ENCODE measurements at places on chromosomes 13 and 19.

DNA sequence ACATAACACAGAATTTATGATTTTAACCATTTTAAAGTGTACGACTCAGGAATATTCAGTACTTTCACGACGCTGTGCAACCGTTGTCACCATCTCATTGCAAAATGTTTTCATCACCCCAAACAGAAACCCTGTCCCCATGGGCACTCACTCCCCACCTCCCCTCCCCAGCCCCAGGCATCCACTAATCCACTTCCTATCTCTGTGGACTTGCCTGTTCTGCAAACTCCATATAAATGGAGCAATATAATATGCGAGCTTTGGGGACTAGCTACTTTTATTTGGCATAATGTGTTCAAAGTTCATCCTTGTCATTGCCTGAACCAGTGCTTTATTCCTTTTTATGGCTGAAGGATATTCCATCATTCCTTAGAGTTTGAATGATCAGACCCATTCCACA, 7.3 kb upstream of the INSR start:
- no peak overlapping the region for H3K4me3 ChIP-seq
- H3K27me3 ChIP-seq, result no peaks in the 10 kb centered on the region
- no peaks in the 10 kb centered on the region for H3K4me1 ChIP-seq

- no peaks in the 10 kb centered on the region for H3K4me1 ChIP-seq
- no peak for DNase-seq
- H3K27ac ChIP-seq, result no peak overlapping the region
- H3K4me3 ChIP-seq, result no peak overlapping the region
These were observed 1.4 kb upstream of the CLDND2 start for GRCh38 chr19:51370230-51370629.

DNA sequence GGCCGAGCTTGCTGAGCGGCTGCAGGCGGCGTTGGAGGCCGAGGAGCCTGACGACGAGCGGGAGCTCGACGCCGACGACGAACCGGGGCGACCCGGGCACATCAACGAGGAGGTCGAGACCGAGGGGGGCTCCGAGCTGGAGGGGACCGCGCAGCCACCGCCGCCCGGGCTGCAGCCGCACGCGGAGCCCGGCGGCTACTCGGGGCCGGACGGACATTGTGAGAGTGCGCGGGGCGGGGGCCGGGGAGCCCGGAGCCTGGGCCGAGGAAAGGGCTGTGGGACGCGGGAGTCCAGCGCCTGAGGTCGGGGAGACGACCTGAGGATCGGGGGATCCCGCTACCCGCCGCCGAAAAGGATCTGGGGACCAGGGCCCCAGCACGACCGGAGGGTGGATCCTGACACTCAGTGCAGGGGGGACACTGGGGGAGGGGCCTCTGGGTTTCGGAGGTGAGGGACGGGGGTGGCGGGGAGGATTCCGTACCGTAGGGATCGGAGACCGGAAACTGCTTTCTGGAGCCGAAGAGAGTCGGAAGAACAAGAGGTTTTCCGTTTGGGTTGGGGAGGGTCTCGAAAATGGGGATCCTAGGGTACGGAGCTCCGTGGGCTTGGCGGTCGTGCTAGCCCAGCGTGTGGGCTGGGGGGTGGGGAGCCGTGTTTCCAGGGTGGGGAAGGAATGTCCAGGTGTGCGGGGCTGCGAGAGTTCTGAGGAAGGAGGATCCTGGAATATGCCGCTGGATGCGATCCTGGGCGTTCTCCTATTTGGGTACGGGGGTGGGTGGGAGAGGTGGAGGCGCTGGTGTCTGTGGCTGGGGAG, 616 bp downstream of the HNRNPUL1 start:
- H3K4me3 ChIP-seq, result peak overlapping the region; percentile 85
- peak overlapping the region; percentile 99 for H3K27ac ChIP-seq
- H3K27me3 ChIP-seq, result no peaks in the 10 kb centered on the region
- H3K4me1 ChIP-seq, result peaks cover 38% of the 10 kb centered on the region
- peak; percentile 20 for DNase-seq

GRCh38 chr19:7083076-7083956, 13.8 kb downstream of the ZNF557 start:
- no peaks in the 10 kb centered on the region for H3K27me3 ChIP-seq
- peaks cover 41% of the 10 kb centered on the region for H3K36me3 ChIP-seq
- no peaks in the 10 kb centered on the region for H3K4me1 ChIP-seq

DNA sequence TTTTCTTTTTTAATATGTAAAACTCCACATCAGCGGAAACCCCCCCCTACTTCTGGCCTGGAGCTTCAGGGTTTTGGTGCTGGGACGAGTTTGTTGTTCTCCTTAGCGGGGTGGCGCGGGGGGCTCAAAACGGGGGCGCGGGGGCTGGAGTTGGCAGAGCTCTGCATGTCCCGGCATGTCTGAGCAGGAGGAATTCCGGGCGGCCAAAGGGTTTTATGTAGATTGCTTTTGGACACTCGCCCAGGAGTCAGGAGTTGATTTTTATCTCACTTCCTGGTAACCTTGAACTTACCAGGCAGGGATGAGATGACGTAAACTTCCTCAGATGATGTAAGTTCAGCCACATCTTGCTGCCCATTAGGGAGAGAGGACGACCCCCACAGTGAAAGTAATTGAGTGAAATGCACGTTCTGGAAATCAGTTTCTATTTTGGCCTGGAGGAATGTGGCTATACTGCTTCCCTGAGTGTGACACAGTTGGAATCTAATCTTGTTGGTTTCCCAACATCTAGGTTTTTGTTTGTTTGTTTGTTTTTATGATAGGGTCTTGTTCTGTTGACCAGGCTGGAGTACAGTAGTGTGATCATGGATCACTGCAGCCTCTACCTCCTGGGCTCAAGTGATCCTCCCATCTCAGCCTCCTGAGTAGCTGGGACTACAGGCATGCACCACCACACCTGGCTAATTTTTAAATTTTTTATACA, 21.0 kb upstream of the GDF15 start:
- no peaks in the 10 kb centered on the region for H3K36me3 ChIP-seq
- H3K4me1 ChIP-seq, result no peaks in the 10 kb centered on the region
- peak; percentile 75 for DNase-seq
- peak overlapping the region; percentile 22 for H3K4me3 ChIP-seq

DNA sequence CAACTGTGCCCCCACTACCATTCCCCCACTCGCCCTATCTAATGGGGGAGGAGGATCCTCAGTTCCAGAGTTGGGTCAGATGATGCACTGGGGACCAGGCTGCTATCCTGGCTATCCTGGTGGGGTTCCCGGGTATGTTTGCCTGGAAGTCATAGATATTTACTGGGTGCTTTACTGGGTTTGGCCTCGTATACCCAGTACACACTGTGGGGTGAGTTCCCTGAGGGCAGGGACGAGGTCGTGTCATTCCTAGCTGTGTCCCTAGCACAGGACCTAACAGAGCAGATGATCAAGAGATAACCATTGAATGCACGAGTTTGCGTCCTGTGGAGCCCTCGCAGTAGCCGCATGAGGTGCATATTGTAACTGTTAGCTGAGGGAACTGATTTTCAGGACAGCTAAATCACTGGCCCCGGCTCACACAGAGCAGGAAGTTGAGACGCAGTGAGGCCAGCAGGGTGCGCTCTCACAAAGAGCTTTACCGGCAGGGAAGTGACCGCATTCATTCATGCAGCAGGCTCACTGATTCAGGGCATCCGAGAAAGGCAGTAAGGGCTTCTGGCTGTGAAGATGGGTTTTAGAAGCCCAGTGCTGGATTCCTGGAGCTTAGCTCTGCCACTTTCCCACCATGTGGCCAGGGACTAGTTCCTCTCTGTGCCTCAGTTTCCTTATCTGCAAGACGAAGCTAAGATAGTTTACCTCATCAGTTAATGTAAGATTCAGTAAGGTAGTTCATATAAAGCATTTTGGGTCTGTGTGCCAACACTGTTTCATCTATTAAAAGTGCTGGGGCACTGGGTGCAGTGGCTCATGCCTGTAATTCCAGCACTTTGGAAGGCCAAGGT, 6.0 kb downstream of the RUVBL2 start:
- peaks cover 3% of the 10 kb centered on the region for H3K4me1 ChIP-seq
- H3K27ac ChIP-seq, result no peak overlapping the region
- H3K4me3 ChIP-seq, result no peak overlapping the region
- H3K36me3 ChIP-seq, result peaks cover 52% of the 10 kb centered on the region
- H3K27me3 ChIP-seq, result no peaks in the 10 kb centered on the region

- no peaks in the 10 kb centered on the region for H3K27me3 ChIP-seq
- H3K4me1 ChIP-seq, result no peaks in the 10 kb centered on the region
- H3K27ac ChIP-seq, result no peak overlapping the region
- H3K36me3 ChIP-seq, result peaks cover 84% of the 10 kb centered on the region
- H3K4me3 ChIP-seq, result no peak overlapping the region
- no peak for DNase-seq
These were observed 22.8 kb downstream of the HAUS8 start for GRCh38 chr19:17052439-17052838.

GRCh38 chr19:46365561-46365960, 18.7 kb downstream of the PPP5C start:
- H3K4me3 ChIP-seq, result no peak overlapping the region
- no peak overlapping the region for H3K27ac ChIP-seq
- H3K27me3 ChIP-seq, result no peaks in the 10 kb centered on the region
- DNase-seq, result no peak
- no peaks in the 10 kb centered on the region for H3K4me1 ChIP-seq

DNA sequence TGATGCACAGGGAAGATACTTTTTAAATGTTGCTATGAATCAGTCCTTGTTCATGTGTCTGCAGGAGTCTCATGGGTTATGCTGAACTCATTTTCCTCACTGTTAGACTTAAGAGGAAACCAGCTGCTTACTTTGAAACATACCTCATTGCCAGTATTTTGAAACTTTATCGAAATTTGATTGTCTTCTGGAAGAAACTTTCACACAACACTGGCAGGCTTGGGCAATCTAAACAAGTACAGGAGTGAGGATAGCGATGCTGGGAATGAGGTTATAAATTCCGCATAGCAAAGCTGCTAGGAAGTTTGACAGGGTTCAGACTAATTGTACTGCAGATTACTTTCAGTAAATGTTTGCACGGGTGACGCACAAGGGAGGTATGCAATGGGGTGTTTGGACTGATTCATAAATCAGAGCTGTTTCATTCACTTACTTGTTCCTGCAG, 245.7 kb downstream of the DNAJC15 start:
- DNase-seq, result no peak
- no peaks in the 10 kb centered on the region for H3K36me3 ChIP-seq
- no peaks in the 10 kb centered on the region for H3K4me1 ChIP-seq
- H3K27me3 ChIP-seq, result no peaks in the 10 kb centered on the region
- H3K27ac ChIP-seq, result no peak overlapping the region

DNA sequence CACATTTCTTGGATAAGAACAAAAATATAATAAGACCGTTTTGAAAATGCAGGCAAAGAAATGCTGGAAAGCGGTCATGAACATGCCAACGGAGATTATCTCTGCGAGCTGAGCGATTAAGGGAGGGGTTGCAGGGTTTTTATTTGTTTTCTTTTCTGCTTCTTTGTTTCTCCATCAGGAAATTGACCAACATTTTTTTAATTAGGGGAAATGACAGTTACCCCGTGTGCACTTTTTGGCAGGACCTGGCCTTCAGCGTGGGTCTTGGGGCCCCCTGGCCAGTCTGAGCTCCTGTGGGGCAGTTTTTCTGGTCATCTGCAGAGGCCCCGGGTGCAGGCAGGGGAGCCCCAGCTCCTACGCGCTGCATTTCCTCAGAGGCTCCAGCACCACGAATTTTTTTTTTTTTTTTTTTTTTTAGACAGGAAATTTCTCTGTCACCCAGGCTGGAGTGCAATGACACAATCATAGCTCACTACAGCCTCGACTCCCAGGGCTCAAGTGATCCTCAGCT, 31.3 kb upstream of the HOMER3 start:
- no peak for DNase-seq
- H3K27me3 ChIP-seq, result no peaks in the 10 kb centered on the region
- peak overlapping the region; percentile 62 for H3K27ac ChIP-seq

GRCh38 chr13:81473366-81473899, 1132.5 kb upstream of the SPRY2 start:
- no peaks in the 10 kb centered on the region for H3K27me3 ChIP-seq
- DNase-seq, result no peak
- no peaks in the 10 kb centered on the region for H3K4me1 ChIP-seq
- H3K36me3 ChIP-seq, result no peaks in the 10 kb centered on the region
- H3K4me3 ChIP-seq, result no peak overlapping the region

GRCh38 chr19:35267353-35267817, 1.4 kb upstream of the USF2 start:
- H3K36me3 ChIP-seq, result peaks cover 6% of the 10 kb centered on the region
- no peak for DNase-seq
- H3K4me1 ChIP-seq, result no peaks in the 10 kb centered on the region
- H3K27ac ChIP-seq, result peak overlapping the region; percentile 95
- no peaks in the 10 kb centered on the region for H3K27me3 ChIP-seq
- peak overlapping the region; percentile 97 for H3K4me3 ChIP-seq

GRCh38 chr19:9580728-9581127, 3.6 kb downstream of the ZNF121 start:
- no peak overlapping the region for H3K4me3 ChIP-seq
- peaks cover 24% of the 10 kb centered on the region for H3K4me1 ChIP-seq
- H3K36me3 ChIP-seq, result no peaks in the 10 kb centered on the region
- H3K27me3 ChIP-seq, result no peaks in the 10 kb centered on the region
- no peak overlapping the region for H3K27ac ChIP-seq

- no peaks in the 10 kb centered on the region for H3K4me1 ChIP-seq
- H3K27ac ChIP-seq, result no peak overlapping the region
- no peaks in the 10 kb centered on the region for H3K27me3 ChIP-seq
- no peak overlapping the region for H3K4me3 ChIP-seq
- H3K36me3 ChIP-seq, result no peaks in the 10 kb centered on the region
These were observed 48.6 kb downstream of the FAM124A start for GRCh38 chr13:51270623-51271415.

- H3K36me3 ChIP-seq, result peaks cover 4% of the 10 kb centered on the region
- H3K4me1 ChIP-seq, result no peaks in the 10 kb centered on the region
- no peaks in the 10 kb centered on the region for H3K27me3 ChIP-seq
These were observed 55.6 kb downstream of the RCBTB2 start for GRCh38 chr13:48477191-48477855.

GRCh38 chr13:108833531-108833930, 204.1 kb downstream of the MYO16 start:
- no peaks in the 10 kb centered on the region for H3K4me1 ChIP-seq
- no peaks in the 10 kb centered on the region for H3K36me3 ChIP-seq
- H3K4me3 ChIP-seq, result no peak overlapping the region
- DNase-seq, result no peak

GRCh38 chr13:68806125-68806524, 1301.5 kb upstream of the ATXN8OS start:
- DNase-seq, result no peak
- H3K4me3 ChIP-seq, result no peak overlapping the region

GRCh38 chr19:10517760-10518443, 655 bp upstream of the S1PR5 start:
- H3K4me1 ChIP-seq, result peaks cover 9% of the 10 kb centered on the region
- H3K36me3 ChIP-seq, result no peaks in the 10 kb centered on the region
- H3K27ac ChIP-seq, result no peak overlapping the region

DNA sequence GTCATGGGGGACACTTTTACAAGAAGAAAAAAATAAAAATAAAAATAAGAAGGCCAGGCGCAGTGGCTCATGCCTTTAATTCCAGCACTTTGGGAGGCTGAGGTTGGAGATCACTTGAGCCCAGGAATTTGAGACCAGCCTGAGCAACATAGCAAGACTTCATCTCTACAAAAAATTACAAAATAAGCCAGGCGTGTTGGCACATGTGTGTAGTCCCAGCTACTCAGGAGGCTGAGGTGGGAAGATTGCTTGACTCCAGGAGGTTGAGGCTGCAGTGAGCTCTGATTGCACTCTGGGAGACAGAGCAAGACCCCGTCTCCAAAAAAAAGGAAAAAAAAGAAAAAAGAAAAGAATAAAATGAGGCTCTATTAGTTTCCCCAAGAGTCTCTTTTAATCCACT, 157.0 kb downstream of the PTPRS start:
- H3K27me3 ChIP-seq, result no peaks in the 10 kb centered on the region
- DNase-seq, result no peak
- no peaks in the 10 kb centered on the region for H3K4me1 ChIP-seq
